Kidney epithelial cell (primary cell): ENCODE measurements at places on chromosomes 2 and 18. TPM values are rescaled to one million over a fixed set of nuclear protein-coding genes. Genes with fewer than 3 reads are reported as not detected.

The KCNG2 gene
- not detected in 2 replicates for total RNA-seq

The PLEKHB2 gene
- total RNA-seq = 113 and 126 TPM in 2 replicates

The UGT1A5 gene
- total RNA-seq = not detected in 2 replicates

The PFN4 gene
- total RNA-seq = 1.9 and 3.4 TPM in 2 replicates

The SNTG2 gene
- total RNA-seq = 0.38 and 0.68 TPM in 2 replicates

The ACTG2 gene
- total RNA-seq = 0.27 and 2.1 TPM in 2 replicates

The RUFY4 gene
- not detected in 2 replicates for total RNA-seq

The ARHGAP15 gene
- total RNA-seq = not detected in 2 replicates

The SERPINB11 gene
- not detected in 2 replicates for total RNA-seq

The CCDC138 gene
- 3.0 and 3.7 TPM in 2 replicates for total RNA-seq

The DTNA gene
- total RNA-seq = 11.6 and 19.3 TPM in 2 replicates

The C2orf80 gene
- total RNA-seq = not detected in 2 replicates

The FMNL2 gene
- 65.0 and 68.0 TPM in 2 replicates for total RNA-seq

DNA sequence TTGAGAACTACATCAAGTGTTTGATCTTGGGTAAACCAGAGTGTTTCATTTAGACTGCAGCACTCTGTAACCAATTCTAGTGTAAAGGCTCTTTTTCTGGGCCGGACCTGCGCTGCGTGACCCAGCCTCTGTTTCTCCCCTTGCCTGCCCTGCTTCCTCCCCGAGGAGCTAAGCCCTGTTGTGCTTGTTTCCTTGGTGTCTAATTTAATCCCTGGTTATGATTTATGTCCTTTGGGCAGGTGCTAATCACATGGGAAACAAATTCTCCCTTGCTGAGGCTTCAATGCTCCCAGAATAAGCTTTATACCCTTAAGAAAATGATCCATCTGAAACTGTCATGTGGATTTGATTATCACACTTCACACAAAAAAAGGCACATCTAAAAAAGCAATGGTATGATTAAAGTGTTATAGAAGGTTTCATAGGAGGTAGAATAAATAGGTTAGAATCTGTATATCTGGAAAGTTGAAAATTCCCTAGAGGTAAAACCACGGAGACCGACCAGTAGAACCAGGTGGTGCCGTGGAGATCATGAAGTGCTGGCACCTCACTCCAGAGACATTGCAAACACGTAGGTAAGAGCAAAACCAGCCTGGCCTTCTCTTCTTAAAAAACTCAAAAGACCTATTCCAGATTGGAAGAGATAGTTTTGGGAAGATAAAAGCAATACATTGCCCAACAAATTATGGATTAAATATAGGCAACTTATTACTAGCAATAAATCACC is 31.0 kb upstream of the SLC9A2 start:
- no peak for DNase-seq

- no peak for DNase-seq
Measured at GRCh38 chr2:88181511-88181910, 11.4 kb downstream of the THNSL2 start.

GRCh38 chr18:23340661-23341060 is 112.4 kb upstream of the RIOK3 start:
- DNase-seq = no peak

DNA sequence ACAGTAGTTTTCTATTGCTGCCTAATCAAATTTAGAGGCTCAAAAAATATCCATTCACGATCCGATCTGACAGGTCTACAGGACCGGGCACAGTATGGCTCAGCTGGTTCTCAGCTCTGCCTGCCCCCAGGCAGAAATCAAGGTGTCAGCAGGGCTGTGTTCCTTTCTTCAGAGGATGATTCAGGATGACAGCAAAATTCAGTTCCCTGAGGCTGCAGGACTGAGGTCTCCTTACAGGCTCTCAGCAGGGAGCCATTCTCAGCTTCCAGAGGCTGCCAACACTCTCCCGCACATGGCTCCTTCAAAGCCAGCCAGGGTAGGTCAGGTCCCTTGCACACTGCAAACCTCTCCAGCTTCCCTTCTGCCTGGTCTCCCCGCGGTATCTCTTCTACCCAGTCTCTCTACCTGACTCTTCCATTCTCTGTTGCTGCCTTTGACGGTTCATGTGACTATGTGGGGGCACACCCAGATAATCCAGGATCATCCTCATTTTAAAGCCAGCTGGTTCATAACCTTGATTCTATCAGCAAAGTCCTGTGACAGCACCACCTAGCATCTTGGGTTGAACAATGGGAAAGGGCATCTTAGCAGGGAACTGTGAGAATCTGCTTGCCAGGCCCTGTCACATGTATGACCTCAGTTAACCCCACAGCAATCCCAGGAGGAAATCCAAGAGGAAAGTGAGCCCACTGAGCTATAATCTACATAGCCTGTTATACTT is 50.4 kb downstream of the UXS1 start:
- no peak for DNase-seq

DNA sequence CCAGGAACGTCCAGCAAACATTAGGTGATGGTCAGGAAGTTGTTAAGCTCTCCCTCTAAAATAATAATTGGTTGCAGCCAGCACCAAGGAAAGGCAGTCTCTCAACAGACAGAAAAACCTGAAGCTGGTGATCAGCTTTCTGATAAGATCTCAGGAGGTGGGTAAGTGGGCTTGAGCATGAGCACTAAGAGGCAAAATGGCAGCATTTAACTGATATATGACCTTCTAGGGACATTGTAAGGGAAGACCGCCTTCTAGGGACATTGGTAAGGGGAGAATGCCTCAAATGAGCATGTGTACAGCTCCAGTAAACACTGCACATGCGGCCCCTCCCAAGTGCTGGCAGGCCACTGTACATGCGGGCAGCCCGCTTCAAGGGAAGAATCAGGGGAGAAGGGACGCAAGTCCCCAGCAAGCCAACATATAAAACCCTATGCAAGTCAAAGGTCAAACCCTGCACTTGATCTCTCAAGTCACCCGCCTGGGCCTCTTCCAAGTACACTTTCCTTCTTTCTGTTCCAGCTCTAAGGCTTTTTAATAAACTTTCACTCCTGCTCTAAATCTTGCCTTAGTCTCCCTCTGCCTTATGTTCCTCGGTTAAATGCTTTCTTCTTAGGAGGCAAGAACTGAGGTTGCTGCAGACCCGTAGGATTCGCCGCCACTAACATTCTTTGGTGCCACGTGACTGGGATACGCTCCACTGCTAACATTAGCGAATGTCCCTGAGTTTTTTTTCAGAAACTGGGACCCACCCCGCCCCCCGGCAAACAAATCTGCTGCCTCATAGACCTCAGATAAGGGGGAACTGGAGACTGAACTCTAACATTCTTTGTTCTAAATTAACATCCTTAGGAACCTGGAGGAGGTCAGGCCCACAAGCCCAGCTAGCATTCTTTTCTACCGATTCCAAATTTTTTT is 463.8 kb downstream of the LPIN1 start:
- no peak for DNase-seq

GRCh38 chr2:222568865-222569264 is 87.0 kb downstream of the FARSB start:
- DNase-seq = no peak

GRCh38 chr2:134257509-134257908 is 3.6 kb downstream of the MGAT5 start:
- DNase-seq = no peak

DNA sequence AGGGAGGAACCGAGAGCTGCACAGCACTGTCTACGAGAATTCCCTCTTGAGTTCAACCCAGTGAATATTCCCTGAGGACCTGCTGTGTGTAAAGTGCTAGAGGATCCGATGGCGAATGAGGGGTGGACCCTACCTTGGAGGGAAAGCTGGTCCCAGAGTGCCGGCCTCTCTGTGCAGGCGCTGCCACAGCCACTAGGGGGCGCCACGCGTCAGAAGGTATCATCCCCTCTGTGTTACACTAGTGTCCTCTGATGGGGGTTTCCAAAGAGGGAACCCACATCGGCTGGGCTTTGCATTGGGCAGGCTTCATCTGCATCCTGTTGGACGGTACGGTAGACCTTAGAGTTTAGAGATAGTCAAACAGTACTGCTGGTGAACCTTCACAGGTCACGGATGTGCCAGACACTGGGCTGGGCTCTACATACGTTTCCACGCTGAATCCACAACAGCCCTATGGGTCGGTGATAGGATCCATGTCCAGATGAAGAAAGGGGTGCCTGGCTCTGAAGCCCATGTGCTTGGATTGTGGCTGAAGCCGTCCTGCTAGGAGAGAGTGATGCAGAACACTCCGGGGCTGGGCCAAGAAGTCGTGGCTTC is 39.0 kb downstream of the COA5 start:
- DNase-seq = no peak

DNA sequence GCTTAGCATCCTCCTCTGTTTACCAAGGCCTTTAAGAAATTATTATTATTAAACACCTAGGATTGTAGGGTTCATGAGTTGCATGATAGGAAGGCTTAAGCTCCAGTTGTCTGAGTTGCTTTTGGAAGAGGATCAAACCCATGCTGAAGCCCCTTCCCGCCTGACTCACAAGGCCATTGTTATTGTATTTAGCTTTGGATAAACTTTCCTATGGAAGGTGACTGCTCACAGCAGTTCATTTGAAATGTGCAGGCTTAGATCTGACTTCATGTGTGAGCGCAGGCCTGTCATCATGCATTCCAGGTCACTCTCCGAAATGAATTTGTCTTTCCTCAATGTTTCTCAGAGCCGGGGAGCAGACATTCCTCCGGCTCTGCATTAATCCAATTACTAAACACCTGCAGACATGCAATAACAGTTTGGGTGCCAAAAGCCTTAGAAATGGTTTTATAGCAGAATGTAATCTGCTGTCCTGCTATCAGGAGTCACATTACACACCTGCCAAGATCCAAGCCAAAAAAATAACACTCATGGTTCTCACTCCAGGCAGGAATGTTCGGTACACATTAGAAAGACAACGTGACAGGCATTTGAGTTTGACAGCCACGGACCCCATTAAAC is 119.9 kb downstream of the OSR1 start:
- DNase-seq = no peak

DNA sequence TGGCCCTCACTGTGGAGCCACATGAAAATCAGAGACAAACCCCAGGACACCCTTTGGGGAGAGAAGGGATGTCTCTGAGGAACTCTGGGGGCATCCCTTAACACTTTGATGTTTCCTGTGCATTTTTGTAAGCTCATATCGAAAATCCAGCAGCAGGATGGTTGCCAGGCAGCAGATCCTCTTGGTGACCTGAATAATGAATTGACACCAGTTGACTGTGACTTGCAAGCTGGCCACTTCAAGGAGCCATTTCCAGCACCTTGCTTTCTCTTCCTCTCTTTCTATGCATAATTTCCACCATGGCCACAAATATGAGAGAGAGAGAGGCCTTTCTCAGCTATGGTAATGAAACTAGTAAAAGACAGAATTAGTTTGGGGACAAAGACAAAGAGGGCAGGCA is 91.7 kb downstream of the NRP2 start:
- no peak for DNase-seq

DNA sequence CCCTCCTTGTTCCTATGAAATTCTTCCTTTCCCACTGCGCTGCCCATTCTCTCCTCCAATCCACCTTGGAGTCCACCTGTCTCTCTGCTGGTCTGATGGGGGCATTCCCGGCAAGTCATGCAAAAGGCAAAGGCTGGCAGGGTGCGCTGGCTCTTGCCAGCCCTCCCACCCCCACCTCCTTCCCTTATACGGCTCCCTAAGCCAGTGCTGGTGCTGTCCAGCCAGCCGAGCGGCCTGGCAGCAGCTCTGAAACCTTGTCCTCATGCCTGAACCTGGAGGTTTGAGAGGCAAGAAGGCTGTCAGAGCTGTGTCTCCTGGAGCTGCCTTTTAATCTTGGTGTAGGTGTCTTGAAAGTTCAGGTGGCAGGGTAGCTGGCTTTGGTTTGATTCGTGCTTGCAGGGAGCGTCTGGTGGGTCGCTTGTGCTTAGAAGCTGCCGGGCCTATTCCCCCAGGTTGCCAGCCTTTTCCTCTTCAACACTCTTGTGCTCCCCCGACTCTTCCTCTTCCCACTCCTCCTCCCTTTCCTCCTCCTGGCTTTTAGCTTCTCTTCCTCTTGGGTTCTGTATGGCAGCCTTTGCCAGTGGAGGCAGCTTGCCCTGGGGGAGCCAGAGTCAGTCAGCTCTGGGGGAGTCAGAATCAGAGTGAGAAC is 748 bp downstream of the LIPG start:
- DNase-seq = no peak

DNA sequence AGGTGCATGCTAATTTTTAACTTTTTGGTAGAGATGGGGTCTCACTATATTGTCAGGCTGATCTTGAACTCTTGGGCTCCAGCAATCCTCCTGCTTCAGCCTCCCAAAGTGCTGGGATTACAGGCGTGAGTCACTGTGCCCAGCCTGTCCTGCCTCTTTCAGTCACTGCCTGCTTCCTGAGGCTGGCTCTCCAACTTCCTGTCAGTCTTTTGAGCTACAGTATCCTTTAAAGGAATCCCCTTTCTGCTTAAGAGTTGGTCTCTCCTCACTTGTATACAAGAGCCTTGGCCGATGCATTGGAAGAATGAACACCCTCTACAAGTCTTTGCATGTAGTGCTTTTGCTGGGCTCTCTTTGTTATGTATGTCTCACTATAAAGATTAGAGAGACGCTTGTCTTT is 88.4 kb upstream of the SMAD2 start:
- no peak for DNase-seq

DNA sequence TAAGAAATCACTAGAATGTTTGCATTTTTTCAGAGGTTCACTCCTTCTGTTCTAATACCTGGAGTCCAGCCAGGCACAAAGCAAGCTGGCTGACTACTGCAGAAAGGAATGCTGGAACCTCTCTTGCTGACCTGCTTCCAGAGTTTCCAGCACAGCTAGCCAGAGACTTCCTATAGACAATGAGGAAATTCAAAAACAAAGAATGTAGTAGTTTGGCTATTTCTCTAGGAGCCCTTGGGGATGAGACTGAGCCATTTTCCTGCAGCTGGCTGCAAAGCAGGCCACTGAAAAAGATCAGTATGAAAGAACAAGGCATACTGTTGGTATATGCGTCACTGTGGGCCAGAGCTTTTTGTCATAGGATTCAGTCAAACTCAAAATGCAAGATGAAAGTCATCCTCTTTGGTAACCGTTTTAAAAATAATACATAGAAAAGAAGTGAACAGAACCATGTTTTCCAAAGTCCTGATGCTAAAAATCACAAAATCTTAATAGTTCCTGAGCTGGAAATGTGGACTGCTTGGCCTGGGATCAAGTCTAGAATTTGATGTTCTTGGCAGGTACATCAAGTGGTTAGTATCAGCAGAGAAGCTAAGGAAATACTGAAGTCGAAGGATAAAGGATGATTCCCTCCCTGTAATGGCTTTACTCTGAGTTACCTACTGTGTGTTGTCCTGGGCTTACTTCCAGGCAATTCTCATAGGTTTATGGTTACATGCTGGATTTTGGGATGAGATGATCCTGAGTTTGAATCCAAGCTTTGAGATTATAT is 9.0 kb upstream of the DSEL start:
- peak; percentile 94 for DNase-seq

DNA sequence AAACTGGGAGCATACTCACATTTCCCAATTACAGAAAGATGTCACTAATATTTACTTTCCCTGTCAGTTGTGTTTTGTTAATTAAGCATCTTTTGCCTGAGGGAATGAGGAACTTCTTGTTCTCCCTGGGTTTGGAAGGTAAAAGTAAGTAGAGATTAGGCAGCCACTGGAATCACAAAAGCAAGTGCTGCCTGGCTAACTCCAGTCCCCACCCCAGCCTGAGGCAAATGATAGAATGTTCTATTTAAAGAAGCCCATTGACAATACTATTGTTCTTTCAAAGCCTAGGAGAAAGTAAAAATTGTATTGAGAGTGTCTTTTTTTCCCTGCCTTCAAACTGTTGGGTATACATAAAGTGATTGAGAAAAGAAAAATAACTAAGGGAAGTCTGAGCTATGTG is 93.8 kb downstream of the MBD2 start:
- DNase-seq = no peak

- no peak for DNase-seq
Measured at GRCh38 chr2:29425866-29426265, 310.7 kb downstream of the CLIP4 start.
